ENCODE measurements at places on chromosomes 11 and 22. TPM values are rescaled to one million over a fixed set of nuclear protein-coding genes. Genes with fewer than 3 reads are reported as not detected.

DNA sequence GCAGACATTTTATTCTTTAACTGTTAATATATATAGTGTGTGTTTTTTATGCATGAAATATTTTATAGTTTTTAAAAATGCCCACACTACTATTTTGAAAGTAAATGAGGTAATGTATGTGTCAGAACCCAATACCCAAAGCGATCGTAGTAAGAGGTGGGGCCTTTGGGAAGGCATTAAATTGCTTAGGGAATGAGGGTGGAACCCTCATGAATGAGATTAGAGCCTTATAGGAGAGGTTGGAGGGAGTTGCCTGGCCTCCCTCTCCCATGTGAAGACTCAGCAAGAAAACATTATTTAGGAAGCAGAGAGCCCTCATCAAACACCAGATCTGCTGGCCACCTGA is 11.1 kb downstream of the KLHL35 start:
- peaks cover 13% of the 10 kb centered on the region for H3K36me3 ChIP-seq
- H3K4me1 ChIP-seq: peaks cover 38% of the 10 kb centered on the region
- peak overlapping the region; percentile 78 for H3K27ac ChIP-seq

DNA sequence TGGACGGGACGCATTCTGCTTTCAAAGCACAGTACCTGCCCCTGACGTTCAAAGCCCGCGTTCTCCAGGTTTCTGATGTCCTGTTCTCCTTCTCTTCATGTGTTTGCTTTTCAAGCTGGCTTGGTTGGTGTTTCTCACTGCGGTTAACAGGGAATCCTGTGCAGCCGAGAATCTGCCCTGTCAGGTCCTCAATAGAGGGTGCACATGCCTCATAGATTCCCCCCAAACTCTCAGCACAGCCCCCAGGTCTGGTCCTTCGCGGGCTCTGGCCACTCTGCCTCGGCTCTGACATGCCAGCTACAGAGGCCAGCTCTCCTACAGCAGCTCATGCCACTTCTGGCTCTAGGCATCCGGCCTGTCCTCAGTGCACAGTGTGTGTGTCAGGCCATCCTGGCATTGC is 1343.8 kb downstream of the TBC1D22A start:
- no peaks in the 10 kb centered on the region for H3K36me3 ChIP-seq
- H3K4me1 ChIP-seq: no peaks in the 10 kb centered on the region
- DNase-seq: no peak
- H3K4me3 ChIP-seq: no peak overlapping the region

GRCh38 chr11:75639762-75640181 is 29.1 kb downstream of the MAP6 start:
- peaks cover 24% of the 10 kb centered on the region for H3K4me1 ChIP-seq
- no peaks in the 10 kb centered on the region for H3K36me3 ChIP-seq
- H3K27me3 ChIP-seq: no peaks in the 10 kb centered on the region
- peak; percentile 66 for DNase-seq
- H3K4me3 ChIP-seq: no peak overlapping the region

- peaks cover 7% of the 10 kb centered on the region for H3K4me1 ChIP-seq
- no peaks in the 10 kb centered on the region for H3K36me3 ChIP-seq
- peak overlapping the region; percentile 32 for H3K27ac ChIP-seq
Measured at GRCh38 chr11:1921574-1922141, 2.2 kb downstream of the TNNT3 start.

- H3K4me1 ChIP-seq: no peaks in the 10 kb centered on the region
- no peak for DNase-seq
- no peak overlapping the region for H3K4me3 ChIP-seq
- no peaks in the 10 kb centered on the region for H3K36me3 ChIP-seq
Measured at GRCh38 chr11:93285430-93285829, 45.1 kb upstream of the DEUP1 start.

DNA sequence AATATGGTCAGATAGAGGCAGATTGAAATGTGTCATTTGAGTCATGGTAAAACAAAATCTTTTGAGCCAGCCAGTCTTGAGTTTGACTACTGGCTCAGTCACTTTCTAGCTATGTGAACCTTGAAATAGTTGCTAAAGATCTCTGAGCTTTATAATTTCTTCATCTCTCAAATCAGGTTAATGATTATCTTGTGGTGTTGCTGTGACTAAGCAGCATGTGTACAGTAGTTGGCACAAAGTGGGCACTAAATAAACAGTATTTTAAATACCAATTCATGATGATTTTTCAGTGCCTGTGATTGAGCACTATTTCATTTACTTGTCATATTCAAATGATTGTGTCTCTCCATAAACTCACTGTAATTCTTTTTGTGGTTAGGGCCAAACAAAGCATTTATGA is 70.8 kb downstream of the RAB38 start:
- H3K4me1 ChIP-seq: peaks cover 7% of the 10 kb centered on the region
- no peaks in the 10 kb centered on the region for H3K36me3 ChIP-seq
- peak overlapping the region; percentile 61 for H3K27ac ChIP-seq
- no peaks in the 10 kb centered on the region for H3K27me3 ChIP-seq
- no peak overlapping the region for H3K4me3 ChIP-seq

Gene IRAG1
- polyA plus RNA-seq: 17.2 TPM

- no peak for DNase-seq
- H3K36me3 ChIP-seq: peaks cover 63% of the 10 kb centered on the region
- no peaks in the 10 kb centered on the region for H3K4me1 ChIP-seq
- no peak overlapping the region for H3K4me3 ChIP-seq
- no peak overlapping the region for H3K27ac ChIP-seq
Measured at GRCh38 chr11:114448749-114449482, 9.6 kb downstream of the REXO2 start.

- no peak overlapping the region for H3K4me3 ChIP-seq
- no peaks in the 10 kb centered on the region for H3K27me3 ChIP-seq
- no peaks in the 10 kb centered on the region for H3K36me3 ChIP-seq
Measured at GRCh38 chr11:7927635-7928034, 3.4 kb downstream of the OR10A6 start.

DNA sequence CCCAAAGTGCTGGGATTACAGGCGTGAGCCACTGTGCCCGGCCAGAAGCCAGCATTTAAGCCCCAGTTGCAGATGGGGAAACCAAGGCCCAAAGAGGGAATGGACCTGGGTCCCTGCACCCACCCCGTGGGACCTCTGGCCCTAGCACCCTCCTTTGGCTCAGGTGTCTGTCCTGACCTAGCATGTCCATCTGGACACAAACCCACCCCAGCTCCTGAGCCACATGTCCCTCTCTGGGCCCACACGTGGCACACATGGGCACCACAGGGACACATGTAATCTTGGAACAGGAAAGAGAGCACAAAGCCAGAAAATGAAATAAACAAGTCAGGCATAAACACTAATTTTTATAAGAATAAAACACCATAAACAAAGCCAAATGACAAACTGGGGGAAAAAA is 9.6 kb downstream of the GGT5 start:
- H3K4me1 ChIP-seq: no peaks in the 10 kb centered on the region
- H3K36me3 ChIP-seq: no peaks in the 10 kb centered on the region
- H3K27ac ChIP-seq: no peak overlapping the region
- no peaks in the 10 kb centered on the region for H3K27me3 ChIP-seq

Gene ANO9
- polyA plus RNA-seq: 12.8 TPM

GRCh38 chr11:35721651-35722282 is 59.2 kb downstream of the TRIM44 start:
- peaks cover 13% of the 10 kb centered on the region for H3K36me3 ChIP-seq
- H3K4me1 ChIP-seq: peaks cover 25% of the 10 kb centered on the region
- no peak overlapping the region for H3K4me3 ChIP-seq
- no peaks in the 10 kb centered on the region for H3K27me3 ChIP-seq
- no peak for DNase-seq
- no peak overlapping the region for H3K27ac ChIP-seq

GRCh38 chr11:102197670-102198139 is 87.5 kb downstream of the YAP1 start:
- H3K4me1 ChIP-seq: peaks cover 14% of the 10 kb centered on the region
- H3K27ac ChIP-seq: no peak overlapping the region
- peaks cover 3% of the 10 kb centered on the region for H3K36me3 ChIP-seq
- H3K27me3 ChIP-seq: no peaks in the 10 kb centered on the region
- peak; percentile 63 for DNase-seq

DNA sequence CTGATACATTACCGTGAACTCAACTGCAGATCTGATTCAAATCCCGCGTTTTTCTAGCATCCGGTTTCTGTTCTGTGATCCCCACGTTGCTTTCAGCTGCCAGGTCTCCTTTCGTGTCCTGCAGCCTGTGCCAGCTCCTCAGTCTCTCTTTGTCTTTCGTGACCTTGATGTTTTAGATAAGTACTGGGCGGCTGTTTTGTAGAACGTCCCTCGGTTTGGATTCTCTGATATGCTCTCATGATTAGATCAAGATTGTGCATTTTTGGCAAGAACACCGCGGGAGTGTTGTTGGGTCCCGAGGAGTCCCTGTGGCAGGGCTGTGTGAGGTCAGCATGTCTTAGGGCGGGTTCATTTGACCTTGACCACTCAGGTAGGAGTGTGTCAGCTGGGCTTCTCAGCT is 38.6 kb downstream of the KCNQ1 start:
- peak; percentile 68 for DNase-seq
- no peak overlapping the region for H3K4me3 ChIP-seq
- H3K27me3 ChIP-seq: peaks cover 18% of the 10 kb centered on the region

DNA sequence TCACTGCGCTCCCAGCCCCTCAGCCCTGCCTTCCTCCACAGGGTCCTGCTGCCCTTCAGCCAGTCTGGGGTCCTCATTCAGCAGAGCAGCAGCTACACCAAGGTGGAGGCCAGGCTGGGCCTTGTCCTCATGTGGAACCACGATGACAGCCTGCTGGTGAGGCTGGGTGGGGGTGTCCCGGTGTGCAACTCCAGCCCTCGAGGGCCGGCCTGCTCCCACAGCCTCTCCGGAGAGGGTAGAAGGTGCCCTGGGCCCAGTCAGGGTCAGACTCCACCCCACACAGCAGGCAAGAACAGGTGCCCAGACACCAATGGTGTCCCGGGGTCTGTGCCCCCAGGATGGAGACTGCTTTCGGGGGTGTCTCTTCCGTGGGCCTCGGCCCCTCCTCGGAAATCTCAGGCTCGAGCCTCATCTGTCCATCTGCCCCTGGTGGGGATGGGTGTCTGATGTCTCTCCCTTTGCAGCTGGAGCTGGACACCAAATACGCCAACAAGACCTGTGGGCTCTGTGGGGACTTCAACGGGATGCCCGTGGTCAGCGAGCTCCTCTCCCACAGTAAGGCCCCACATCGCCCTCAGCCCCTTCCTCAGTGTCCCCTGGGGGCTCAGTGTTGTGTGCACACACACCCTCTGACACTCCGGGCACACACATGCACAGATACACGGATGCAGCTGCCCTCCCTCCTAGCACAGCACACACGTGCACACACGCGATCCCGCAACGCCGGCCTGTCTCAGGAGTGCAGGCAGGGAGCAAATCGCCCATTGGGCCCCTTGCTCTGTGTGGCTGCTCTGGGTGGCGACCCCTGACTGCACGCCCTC is 4.9 kb downstream of the MUC5AC start:
- H3K27me3 ChIP-seq: no peaks in the 10 kb centered on the region
- no peak overlapping the region for H3K27ac ChIP-seq
- no peak overlapping the region for H3K4me3 ChIP-seq
- no peaks in the 10 kb centered on the region for H3K4me1 ChIP-seq
- DNase-seq: peak; percentile 25

Gene KBTBD3
- 1.2 TPM for polyA plus RNA-seq

Gene MMP8
- polyA plus RNA-seq: 0.20 TPM

DNA sequence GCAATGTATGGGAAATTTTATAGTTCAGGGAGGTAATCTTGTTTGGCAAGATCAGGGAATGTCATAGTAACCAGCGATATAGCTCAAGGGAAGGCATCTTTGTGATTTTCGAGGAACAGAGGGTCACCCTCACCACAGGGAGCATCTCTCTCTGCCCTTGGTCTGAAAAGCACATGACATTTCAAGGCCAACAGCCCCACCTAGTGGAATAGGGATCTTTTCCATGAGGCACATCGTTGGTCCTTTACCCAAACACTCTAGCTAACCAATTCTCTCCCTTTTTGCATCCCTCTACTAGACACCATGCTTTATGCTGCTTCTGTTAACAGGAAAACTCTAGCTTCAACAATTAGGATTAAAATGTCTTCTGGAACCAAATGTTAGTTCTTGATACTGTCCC is 179.0 kb downstream of the GRM5 start:
- no peaks in the 10 kb centered on the region for H3K27me3 ChIP-seq
- H3K36me3 ChIP-seq: no peaks in the 10 kb centered on the region
- H3K4me3 ChIP-seq: no peak overlapping the region
- no peaks in the 10 kb centered on the region for H3K4me1 ChIP-seq

Gene GRIK4
- 0.31 TPM for polyA plus RNA-seq

- no peaks in the 10 kb centered on the region for H3K27me3 ChIP-seq
- DNase-seq: no peak
- H3K4me3 ChIP-seq: no peak overlapping the region
- H3K27ac ChIP-seq: no peak overlapping the region
- H3K4me1 ChIP-seq: no peaks in the 10 kb centered on the region
Measured at GRCh38 chr11:82560836-82561235, 172.8 kb downstream of the FAM181B start.

DNA sequence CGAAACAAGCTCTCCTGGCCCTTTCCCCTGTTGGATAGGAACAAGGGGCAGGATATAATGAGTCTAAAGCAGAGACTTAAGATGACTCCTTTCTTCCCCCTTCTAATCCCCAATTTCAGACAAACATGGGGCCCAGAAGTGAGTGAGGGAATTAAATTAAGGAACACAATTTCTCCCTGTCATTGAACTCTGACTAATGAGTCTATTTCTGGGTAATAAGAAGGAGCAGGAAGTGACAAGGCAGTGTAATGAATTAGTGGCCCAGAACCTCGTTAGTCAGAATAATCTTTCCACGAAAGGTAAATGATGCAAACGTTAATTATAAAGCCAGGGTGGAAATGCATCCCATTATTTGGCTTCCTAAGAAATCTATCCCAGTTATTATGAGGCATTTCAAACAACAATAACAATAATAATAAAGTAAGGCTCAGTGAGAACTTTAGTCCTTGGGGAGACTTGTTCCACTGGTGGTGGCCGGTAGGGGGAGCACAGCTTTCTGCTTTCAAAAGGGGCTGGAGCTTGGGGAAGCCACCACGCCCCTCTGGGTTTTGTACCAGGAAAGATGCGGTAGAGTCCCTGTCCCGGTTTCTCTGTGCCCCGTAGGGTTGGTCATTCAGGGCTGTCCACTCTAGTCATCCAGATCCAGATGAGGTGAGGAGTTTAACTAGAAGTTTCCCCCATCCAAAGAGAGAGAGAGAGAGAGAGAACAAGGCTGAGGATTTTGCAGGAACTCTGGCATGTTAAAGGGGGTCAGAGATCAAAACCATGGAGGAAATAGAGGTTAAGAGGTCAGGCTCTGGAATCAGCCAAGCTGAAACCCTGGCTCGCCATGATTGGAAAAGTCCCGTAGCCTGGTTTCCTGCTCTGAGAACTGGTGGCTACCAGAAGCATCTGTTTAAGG is 298.3 kb downstream of the NTM start:
- no peak overlapping the region for H3K27ac ChIP-seq
- H3K27me3 ChIP-seq: no peaks in the 10 kb centered on the region
- H3K36me3 ChIP-seq: no peaks in the 10 kb centered on the region
- DNase-seq: peak; percentile 40
- no peak overlapping the region for H3K4me3 ChIP-seq
- no peaks in the 10 kb centered on the region for H3K4me1 ChIP-seq

Gene ELMOD1
- polyA plus RNA-seq: 0.31 TPM

DNA sequence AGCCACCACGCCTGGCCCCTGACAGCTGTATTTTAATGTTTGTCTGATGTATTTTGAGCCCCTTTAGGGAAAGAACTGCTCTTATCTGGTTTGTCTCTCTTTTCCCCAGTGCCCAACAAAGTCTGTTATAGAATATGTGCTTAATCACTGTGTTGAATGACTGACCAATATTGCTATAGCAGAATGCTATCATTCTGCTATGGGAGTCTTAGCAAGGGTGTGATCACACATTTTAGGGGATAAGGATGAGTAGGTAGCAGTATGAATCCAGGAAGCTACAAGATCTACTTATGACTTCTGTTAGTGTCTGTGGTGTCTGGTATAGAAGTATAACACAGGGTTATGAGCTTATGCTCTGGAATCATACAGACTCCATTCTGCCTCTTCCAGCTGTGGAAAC is 117.5 kb upstream of the RRM1 start:
- no peak for DNase-seq
- no peaks in the 10 kb centered on the region for H3K36me3 ChIP-seq
- no peaks in the 10 kb centered on the region for H3K27me3 ChIP-seq
- no peaks in the 10 kb centered on the region for H3K4me1 ChIP-seq

Gene HPS4
- polyA plus RNA-seq: 13.4 TPM

Gene PNPLA3
- polyA plus RNA-seq: 0.35 TPM

Gene GLYAT
- not detected for polyA plus RNA-seq

Data from stomach (tissue), 19 donors.